CD8-positive, alpha-beta T cell (primary cell): ENCODE measurements at places on chromosomes 13 and 19. TPM values are rescaled to one million over a fixed set of nuclear protein-coding genes. Genes with fewer than 3 reads are reported as not detected.

The TEX29 gene
- not detected for total RNA-seq

DNA sequence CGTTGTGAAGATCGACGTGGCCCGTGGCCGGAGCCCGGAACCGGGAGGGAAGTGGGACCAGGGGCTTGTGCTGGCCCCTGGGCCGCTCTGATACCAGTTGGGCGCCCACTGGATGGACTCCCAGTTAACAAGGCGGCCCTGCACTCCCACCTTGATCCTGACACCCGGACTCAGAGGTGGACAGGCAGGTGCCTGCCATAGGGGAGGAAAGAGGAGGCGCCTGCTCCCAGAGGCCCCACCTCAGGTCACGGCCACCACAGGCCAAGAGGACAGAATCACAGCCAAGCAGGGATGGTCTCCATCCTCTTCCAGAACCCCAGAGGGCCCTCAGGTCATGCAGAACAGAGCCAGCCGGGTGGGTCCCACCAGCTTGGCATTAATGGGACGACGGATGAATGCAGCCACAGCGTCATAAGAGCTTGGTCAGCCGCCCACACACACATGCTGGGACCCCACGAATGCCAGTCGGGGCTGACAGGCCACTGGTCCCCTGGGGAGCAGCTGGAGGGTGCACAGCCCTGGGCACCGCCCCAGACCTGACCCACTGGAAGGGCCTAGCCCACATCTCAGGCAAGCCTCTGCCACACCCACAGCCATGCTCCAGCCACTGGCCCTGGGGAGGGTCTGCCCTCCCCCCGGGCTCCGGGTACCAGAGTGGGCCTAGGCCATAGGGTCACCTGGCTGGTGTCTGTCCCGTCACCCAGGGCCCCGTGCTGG lies 9.6 kb upstream of the KLF16 start:
- no peak for DNase-seq

GRCh38 chr19:57053401-57053800 lies 66.4 kb upstream of the USP29 start:
- DNase-seq: no peak

The KCNRG gene
- not detected for total RNA-seq

The TMEM190 gene
- total RNA-seq: not detected

The CCDC8 gene
- total RNA-seq: not detected

The IL11 gene
- total RNA-seq: 1.0 TPM

GRCh38 chr13:65188721-65189120 lies 2041.4 kb downstream of the PCDH9 start:
- no peak for DNase-seq

- no peak for DNase-seq
These were observed 77.8 kb downstream of the TUBGCP3 start for GRCh38 chr13:112510002-112510780.

- no peak for DNase-seq
These were observed 22.8 kb upstream of the NDUFS7 start for GRCh38 chr19:1360818-1361461.

DNA sequence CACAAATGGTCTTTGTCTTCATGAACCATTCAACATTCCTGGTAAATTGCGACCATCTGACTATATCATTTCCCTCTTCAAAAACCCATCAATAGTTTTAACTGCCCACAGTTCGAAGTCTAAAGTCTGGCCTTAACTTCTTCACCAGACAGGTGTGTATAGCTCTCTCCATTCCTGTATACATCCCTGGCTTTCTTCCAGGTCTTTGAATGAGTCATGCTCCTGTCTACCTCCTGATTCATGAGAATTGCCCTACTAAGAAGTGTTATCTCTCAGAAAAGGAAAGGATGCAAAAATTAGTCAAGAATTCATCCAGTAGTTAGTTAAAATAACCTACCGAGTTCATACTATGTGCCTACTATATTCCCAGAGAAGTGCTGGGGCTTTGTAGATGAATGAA lies 225.0 kb downstream of the TBC1D4 start:
- DNase-seq: no peak

GRCh38 chr13:113550453-113550852 lies 34.1 kb upstream of the TFDP1 start:
- DNase-seq: no peak

The SHD gene
- total RNA-seq: 0.11 TPM

DNA sequence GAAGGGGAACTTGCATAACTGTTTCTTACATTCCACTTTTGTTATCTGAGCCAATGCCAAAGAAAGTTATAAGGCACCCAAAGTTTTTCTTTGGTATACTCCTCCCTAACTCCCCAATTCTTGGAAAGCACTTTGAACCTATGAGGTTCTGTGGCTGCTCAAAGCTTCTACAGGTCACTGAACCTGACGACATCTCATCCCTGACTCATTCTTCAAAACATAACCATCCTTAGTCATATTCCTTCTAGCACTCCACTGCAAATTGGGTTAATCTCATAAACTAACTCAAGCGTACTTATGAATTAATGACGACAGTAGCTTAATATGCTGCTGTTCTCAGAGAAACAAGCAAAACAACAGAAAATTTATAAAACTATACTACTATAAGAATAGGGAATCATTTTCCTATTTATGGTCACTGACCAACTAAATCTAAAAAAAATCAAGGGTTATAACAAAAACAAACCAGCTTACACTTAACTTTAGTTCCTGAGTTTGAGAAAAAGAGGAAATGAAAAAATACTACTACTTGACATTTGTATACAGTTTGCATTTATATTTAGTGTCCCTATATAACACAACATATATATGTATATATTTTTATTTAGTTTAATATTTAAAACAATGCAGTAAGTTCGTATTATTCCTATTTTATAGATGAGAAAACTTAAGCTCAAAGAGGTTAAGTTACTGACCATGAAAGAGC lies 69.1 kb downstream of the CAB39L start:
- DNase-seq: no peak

The ACP5 gene
- total RNA-seq: 10.6 TPM

GRCh38 chr19:35932291-35932936 lies 3.8 kb upstream of the LRFN3 start:
- no peak for DNase-seq

The ZSCAN18 gene
- total RNA-seq: 57.6 TPM

GRCh38 chr13:36530050-36530789 lies 97.9 kb downstream of the CCNA1 start:
- DNase-seq: no peak

DNA sequence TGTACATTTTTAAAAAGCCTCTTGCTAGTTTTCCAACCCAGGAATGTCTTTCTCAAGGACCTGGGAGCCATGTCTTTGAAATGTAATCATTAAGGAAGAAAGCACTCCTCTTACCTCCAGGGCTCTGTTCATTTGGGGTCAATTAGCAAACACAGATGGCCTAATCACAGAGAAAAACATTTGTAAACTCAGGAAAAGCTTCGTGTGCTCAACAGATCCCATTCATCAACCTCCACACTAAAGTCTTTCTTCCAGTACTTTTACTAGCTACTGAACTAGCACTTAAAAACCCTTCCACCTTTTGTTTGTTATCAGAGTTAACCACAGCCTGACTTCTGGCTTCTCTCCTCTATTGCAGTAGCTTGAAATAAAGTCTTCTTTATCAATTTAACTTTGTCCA lies 441.4 kb downstream of the PCDH20 start:
- no peak for DNase-seq

DNA sequence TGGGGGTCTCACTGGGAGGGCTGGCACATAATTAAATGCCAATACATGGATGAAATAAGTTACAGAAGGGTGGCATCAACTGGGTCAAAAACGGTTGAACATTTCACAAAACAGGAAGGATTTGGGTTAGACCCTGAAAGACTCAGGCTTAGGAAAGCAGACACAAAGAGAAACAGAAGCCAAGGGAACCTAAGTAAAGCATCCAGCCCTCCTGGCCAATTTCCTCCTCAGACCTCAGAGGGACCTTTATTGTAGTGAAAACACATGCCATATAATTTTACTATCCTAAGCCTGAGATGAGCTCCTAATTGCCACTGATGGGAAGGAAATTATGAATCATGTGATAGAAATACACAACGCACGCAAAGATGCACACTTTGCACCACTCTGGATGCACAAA lies 12.1 kb upstream of the CEACAM3 start:
- DNase-seq: no peak

DNA sequence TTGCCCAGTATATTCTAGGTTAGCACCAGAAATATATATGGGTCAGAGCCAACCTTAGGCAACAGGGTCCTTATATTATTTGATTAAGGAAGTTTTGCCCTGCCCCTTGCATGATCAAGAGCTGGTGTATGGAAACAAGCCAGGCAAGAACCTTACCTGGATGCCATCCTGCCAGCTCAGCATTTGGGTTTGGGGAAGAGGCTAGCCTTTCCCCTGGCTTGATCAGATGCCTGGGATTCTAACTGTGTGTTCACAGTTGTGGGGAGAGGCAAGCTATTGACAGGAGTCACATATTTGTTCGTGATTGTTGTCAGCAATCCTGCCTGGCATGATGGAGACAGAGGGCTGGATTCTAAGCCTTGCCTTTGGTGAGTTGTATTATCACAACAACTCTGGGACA lies 260.0 kb upstream of the DACH1 start:
- no peak for DNase-seq

DNA sequence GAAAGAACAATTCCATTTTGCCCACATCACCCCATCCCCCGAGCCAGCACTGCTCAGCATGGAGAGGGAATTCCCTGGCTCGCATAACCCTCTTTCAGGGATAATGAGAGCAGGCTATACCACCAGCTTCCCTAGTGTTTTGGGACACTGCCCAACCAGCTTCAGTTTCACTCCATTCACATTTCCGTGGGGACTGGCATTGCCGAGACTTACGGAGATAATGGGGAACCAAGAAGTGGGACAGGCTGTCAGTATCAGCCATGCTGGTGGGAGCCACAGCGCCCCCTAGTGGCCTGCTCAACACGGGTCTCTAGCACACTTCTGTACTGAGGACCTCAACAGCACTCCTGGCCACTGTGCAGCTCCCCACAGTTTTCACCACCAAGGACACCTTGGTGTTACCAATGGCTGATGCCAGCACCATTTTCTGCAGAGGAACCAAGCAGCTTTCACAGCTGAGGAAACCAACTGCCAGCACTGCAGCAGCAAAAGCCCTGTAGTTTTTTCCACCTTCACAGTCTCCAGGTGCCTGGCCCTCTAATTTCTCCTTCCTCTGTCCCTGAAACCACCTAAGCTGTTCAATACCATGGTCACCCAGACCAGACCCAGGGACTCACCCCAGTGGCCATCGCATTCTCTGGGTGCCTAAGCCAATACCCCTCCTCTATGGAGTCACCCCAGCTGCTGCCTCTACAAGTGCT lies 23.7 kb downstream of the SLC6A16 start:
- peak; percentile 58 for DNase-seq

- no peak for DNase-seq
These were observed 221.1 kb downstream of the TDRD3 start for GRCh38 chr13:60617991-60618733.

GRCh38 chr13:39888865-39889810 lies 233.7 kb downstream of the COG6 start:
- DNase-seq: no peak

DNA sequence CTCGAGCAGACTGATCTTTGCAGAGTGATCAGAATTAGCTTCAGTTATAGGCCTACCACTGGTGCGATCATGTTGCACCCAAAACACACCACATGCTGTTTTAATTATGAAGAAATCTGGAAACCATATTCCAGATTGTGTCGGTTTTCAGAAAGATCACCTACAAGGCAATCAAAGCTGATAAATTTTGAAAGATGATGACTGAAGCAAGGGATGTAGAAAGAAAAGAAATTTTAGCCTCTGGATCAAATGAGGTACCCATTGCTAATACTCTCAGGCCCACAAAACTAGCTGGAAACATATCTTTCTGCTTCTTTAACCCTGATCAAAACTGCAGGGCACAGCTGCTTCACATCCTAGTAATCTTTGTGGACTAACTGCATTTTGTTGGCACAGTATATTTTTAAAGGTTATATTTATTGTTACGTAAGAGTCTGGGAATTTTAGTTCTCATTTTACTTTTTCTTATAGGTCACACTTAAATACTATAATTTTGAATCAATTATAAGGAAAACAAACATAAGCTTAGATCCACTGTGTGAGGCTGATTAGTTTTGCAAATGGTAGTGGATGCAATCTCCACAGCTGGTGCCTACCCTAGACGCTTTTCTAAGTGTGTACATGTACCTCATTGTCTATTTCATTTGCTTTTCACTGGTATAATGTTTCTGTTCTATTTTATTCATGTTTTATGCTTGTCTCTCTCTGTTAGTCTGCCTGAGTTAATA lies 150.9 kb downstream of the RGCC start:
- no peak for DNase-seq

The BICRA gene
- 20.7 TPM for total RNA-seq

GRCh38 chr19:38278751-38279150 lies 14.4 kb downstream of the SPINT2 start:
- DNase-seq: no peak

- DNase-seq: no peak
These were observed 7.3 kb upstream of the RANBP3 start for GRCh38 chr19:5985098-5985783.

- no peak for DNase-seq
These were observed 55.3 kb downstream of the ZNF557 start for GRCh38 chr19:7124782-7125181.

The IZUMO4 gene
- 11.9 TPM for total RNA-seq

DNA sequence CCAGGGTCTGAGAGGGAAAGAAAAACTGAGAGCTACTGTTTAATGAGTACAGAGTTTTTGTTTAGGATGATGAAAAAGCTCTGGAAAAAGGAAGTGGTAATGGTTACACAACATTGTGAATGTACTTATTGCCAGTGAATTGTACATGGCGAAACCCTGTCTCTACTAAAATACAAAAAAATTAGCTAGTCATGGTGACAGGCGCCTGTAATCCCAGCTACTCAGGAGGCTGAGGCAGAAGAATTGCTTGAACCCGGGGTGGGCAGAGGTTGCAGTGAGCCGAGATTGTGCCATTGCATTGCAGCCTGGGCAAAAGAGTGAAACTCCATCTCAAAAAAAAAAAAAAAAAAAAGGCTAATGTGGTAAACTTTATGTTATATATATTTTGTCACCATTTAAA lies 96.3 kb downstream of the VWA8 start:
- no peak for DNase-seq

The C19orf67 gene
- total RNA-seq: not detected

- DNase-seq: no peak
These were observed 35.3 kb downstream of the FPR3 start for GRCh38 chr19:51830274-51830673.

The NANOS2 gene
- total RNA-seq: not detected

DNA sequence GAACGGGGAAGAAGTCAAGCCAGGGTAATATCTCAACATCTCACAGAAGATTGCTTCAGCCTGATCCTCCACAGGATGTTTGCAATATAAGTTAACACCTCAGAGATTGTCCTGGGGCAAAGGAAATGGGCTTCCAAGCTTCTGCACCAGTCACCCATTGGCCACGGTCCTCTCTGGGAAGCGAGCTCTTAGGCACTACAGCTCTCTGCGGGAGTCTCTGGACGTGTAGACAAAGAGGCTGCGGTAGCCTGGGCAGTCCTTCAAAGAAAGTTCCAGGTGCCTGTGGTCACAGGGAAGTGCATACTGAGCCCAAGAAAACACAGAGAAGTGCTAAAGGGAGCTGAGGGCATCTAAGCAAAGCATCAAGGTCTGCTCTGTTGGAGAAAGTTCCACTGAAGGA lies 805.7 kb downstream of the DIAPH3 start:
- no peak for DNase-seq

GRCh38 chr13:110017379-110017778 lies 231.0 kb upstream of the IRS2 start:
- no peak for DNase-seq

The BEST2 gene
- total RNA-seq: not detected

GRCh38 chr13:39599012-39599411 lies 4.0 kb downstream of the LHFPL6 start:
- DNase-seq: no peak
